ENCODE measurements at places on chromosomes 2 and 18. TPM values are rescaled to one million over a fixed set of nuclear protein-coding genes. Genes with fewer than 3 reads are reported as not detected.

GRCh38 chr2:198127627-198128026 lies 323.2 kb downstream of the PLCL1 start:
- DNase-seq, result no peak

DNA sequence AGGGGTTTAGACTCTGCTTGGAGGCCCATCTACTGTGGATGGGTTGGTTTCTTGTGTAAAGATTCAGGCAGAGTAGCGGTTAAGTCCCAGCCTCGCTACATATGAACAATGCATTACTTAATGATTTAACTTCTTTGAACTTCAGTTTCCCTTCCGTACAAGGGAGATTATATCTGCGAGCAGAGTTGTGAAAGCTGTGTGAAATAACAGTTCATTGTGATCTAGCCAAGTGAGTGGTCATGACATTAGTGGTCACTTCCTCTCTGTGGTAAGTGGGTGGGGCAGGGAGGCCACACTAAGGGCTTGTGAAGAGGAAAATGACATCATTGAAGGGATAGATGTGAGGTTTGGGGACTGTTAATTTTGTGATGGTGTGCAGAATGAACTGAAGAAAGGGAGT lies 14.1 kb upstream of the MEX3C start:
- no peak for DNase-seq

NLRC4 gene
- total RNA-seq, result 2.1 TPM

DNA sequence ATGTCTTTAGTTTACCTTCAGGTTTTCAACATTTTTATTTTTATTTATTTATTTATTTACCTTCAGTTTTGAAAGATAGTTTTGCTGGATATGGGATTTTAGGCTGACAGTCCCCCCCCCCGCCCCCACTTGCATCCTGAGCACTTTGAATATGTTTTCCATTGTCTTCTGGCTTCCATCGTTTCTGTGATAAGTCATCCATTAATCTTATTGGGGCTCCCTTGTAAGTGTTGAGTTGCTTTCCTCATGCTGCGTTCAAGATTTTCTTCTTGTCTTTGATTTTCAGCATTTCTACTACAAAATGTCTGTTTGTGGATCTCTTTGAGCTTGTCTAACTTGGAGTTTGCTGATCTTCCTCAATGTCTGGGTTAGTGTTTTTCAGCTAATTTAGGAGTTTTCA lies 19.4 kb upstream of the LDLRAD4 start:
- DNase-seq, result no peak

DNA sequence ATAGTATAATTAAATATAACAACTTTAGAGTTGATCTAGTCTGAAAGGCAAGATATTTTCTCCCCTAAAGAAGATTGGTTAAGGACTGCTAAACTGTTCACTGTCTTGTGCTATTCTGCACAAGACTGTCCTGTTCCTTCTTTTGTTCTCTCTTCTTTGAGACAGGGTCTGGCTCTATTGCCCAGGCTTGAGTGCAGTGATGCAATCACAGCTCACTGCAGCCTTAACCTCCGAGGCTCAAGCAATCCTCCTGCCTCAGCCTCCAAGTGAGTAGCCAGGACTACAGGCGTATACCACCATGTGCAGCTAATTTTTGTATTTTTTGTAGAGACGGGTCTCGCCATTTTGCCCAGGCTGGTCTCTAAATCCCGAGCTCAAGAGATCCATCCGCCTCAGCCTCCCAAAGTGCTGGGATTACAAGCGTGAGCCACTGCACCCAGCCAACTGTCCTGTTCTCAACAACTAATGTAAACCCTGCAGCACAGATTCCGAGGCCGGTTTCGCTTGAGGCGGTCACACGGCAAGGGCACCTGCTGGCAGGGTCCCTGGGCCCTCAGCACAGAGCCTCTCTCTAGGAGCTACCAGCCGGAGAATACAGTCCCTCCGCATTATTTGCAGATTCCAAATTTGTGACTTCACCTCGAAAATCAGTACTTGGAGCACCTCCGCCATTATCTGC lies 16.4 kb downstream of the PXDN start:
- no peak for DNase-seq

DNA sequence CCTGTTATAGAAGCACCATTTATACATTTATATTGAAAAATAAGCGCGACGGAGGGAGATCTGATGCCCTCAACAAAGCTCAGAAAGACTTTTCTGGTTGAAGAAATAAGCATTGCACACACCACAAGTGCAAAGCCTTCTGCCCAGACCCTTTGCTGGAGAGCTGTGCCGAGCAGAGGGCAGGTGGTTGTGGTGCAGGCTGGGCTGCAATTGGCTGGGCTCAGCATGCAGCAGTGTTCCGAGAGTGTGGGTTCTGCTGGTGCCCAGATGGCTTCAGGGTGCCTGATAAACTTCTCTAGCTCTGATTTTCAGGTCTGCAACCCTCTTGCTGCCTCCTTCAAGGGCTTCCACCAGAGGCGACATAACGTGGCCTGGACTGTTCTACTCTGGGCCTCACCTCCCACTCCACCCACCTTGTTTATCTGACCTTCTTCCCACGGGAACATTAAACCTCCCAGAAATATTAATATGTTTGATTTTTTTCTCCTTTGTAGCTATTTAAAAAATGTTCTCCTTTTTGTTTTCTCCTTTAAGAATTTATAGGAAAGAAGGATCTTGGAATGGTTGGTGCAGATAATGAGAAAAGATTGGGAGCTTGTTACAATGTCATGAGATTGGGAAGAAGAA lies 113.6 kb upstream of the ITGA6 start:
- DNase-seq, result no peak

- no peak for DNase-seq
Observed at GRCh38 chr2:109721135-109721534, 73.0 kb upstream of the RGPD5 start.

DNA sequence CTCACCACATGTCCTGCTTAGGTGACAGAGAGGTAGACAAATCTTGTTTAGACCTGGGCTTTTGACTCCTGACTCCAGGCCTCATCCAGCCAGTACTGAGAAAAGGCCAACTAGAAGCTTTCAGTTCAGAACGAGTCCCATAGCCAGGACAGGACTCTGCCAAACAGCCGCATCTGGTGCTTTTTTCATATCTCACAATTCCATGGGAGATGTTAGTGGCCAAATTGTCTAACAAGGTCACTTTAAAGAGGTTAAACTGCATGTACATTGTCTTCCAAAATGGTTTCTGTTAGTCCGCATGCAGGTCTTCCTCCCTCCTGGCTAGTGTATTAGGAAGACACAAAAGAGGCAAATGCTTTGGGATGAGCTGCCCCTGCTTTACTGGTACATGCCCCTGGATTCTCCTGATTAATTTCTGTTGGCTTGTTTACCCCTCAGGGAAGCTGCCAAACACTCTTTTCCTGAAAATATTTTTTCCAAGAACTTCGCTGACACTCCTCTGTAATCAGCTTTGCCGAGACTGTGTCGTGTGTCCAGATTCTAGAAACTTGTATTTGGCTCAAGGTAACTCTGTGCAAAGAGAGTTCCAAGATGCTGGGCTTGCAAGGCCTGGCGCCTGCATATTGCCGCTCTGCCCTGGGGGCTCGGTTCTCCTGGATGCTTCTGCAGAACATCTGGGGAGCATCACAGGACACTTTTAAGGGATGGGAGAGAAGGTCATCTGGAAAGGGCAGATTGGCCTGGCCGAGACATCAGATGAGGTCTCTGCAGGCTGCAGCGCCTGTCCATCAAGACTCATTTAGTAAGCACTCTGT lies 209.2 kb upstream of the APCDD1 start:
- no peak for DNase-seq

All from liver (tissue), 10 donors.